ENCODE measurements at places on chromosomes 16 and 17.

- DNase-seq, result no peak
Observed at GRCh38 chr16:87243478-87243877, 73.7 kb downstream of the C16orf95 start.

DNA sequence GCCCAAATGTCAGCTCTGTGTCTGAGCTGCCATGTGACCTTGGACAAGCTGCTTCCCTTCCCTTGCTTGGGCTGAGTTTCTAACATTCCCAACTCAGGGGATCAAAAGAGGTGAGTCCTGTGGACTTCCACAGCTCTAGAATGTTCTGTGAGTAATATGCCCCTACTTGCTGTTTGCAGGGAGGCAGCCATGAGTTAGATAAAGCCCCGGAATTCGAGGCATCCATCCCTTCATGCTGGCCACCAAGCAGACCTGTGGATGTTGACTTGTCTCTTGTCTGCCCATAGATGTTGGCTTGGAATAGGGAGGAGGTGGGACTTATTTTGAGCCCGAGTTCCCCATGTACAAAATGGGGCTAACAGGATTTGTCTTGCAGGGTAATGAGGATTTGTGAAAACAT, 36.2 kb downstream of the KSR1 start:
- no peak for DNase-seq

GRCh38 chr17:11326492-11326891, 85.5 kb downstream of the SHISA6 start:
- no peak for DNase-seq

DNA sequence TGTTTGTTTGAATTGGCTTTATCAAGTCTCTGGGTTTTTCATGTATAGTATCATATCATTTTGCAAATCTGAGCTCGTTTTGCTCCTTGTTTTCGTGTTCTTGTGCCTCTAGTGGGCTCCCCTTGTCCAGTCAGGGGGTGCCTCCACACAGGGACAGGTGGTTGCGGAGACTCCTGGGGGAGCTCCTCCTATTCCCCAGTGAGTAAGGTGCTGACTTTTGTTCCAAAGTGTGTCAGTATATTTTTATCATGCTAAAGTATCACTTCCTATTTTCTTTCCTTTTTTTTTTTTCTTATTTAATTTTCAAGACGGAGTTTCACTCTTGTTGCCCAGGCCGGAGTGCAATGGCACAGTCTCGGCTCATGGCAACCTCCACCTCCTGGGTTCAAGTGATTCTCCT, 30.3 kb upstream of the IL17C start:
- no peak for DNase-seq

- no peak for DNase-seq
Observed at GRCh38 chr17:1934901-1935300, 90.2 kb downstream of the RTN4RL1 start.
